Cardiac septum (tissue), 1 donor: ENCODE measurements at places on chromosomes 4 and X. TPM values are rescaled to one million over a fixed set of nuclear protein-coding genes. Genes with fewer than 3 reads are reported as not detected.

DNA sequence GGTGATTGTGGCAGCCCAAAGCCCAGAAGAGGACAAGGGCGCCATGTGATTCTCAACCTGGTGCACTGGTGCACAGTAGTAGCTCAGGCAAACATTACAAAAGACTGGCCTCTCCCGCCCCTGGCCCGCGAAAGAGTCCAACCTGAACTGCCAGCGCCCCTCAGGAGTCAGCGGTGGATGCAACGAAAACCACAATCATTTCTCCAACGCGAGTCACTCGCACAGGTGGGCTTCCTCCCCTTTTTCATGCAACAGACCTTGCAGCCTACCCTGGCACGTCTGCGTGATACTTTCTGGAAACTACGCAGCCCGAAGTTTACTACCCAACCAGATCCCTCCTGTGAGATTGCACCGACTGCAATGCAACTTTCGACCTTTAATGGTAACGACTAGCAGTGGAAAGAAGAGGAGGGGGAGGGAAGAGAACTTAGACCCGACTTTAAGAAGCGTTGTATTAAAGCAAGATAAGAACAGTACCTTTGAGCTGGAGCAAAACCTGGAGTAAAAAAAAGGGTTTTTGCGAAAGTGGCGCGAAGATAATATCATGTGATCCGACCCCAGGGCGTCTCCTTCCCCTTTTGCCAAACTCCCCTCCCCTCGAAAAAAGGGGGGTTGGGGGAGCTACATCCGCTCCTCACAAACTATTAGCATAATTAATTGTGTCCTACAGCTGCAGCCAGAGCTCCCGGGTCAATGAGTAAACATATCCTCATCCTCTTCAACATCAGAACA lies 63.3 kb upstream of the CCDC160 start:
- DNase-seq: no peak

DNA sequence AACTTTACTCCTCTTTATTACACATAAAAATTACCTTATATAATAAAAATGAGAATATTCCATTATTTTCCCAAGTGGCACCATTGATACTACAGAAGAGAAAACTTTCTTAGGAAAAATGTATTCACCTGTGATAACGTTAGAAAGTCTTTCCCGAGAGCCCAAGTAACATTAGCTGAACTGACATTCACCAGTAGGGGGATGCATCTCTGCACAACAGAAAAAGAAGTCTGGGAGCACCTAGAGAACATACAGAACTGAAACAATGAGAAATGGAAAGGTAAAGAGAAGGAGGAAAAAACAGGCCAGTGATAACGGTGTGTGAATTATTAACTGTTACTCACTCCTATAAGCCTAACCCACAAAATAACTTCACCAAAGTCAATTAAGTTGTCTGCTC lies 423.3 kb downstream of the CENPC start:
- no peak for DNase-seq

GRCh38 chrX:17656035-17656418 lies 81.3 kb upstream of the SCML1 start:
- no peak for DNase-seq

DNA sequence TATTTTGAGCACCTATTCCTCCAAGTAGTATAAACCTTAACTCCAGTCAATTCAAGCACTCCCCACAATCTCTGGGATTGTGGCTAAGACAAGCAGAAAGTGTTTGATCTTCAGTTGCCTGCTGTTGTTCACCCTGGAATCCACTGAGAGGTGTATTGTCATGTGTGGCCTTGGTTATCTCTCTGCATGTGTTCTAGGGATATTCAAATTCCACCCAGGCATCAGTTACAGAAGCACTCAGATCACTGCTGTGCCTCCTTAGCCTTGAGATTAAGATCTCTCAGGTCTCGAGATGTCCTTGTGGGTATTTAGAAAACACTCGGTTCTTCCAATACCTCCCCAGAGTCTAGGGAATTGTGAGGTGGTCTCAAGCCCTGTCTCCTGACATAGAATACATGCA lies 213.3 kb downstream of the SMARCA1 start:
- DNase-seq: no peak

GRCh38 chr4:7275067-7275466 lies 82.7 kb downstream of the SORCS2 start:
- no peak for DNase-seq

- DNase-seq: no peak
These were observed 35.7 kb downstream of the AFAP1 start for GRCh38 chr4:7903791-7904516.

DNA sequence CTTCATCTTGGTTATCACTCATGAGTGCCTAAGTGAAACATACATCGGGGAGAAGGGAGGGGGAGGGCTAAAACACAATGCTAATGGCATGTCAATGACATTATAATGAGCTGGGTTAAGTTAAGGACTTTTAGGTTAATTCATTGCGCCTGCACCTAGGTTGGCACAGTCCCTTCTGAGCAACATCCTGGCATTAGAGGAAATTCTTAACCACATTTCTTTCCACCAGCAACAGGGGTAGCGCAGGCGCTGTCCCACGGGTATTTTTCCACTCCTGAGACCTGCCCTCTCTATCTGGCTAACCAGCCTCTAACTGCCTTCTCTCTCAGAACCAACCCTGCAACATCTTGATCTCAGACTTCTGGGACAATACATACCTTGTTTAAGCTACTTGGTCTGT lies 39.0 kb upstream of the PROM1 start:
- no peak for DNase-seq

DNA sequence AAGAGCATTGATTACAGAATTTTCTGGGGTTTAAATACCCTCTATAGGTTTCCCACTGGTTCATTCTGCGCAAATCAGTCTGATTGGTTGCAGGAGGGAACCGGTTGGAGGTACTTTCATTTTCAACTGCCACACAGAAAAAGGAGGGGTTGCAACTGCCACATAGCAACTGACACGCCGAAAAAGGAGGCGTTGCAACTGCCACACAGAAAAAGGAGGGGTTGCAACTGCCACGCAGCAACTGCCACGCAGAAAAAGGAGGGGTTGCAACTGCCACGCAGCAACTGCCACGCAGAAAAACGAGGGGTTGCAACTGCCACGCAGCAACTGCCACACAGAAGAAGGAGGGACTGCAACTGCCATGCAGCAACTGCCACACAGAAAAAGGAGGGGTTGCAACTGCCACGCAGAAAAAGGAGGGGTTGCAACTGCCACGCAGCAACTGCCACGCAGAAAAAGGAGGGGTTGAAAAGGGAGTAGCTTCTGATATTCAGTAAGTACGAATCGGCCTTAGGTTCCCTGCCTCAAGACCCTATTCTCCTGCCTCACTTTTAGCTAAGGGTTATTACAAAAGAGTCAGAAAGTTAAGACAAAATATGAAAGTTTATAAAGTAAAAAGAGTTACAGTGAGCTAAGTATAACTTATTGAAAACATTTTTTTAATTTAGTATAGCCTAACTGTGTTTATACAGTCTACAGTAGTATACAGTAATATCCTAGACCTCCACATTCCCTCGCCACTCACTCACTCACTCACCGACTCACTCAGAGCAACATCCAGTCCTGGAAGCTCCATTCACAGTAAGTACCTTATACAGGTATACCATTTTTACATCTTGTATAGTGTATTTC lies 431.8 kb downstream of the KCTD8 start:
- DNase-seq: no peak

DNA sequence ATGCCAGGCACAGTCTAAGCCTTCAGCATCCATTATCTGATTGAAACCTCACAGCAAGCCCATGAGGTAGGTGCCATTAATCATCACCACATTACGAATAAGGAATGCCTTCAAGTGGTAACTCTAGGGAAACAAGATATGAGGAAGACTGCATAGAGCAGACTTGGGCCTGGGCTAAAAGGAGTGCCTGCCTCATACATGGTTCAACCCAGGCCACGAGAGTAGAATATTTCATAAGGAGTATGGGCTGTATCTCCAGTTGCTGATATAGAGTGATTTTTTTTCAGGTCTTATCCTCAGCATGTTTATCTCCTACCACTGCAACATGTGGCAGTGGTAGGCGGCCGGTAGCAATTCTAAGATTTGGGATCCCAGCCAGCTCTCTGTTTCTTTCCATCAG lies 51.7 kb downstream of the ATP11C start:
- no peak for DNase-seq

DNA sequence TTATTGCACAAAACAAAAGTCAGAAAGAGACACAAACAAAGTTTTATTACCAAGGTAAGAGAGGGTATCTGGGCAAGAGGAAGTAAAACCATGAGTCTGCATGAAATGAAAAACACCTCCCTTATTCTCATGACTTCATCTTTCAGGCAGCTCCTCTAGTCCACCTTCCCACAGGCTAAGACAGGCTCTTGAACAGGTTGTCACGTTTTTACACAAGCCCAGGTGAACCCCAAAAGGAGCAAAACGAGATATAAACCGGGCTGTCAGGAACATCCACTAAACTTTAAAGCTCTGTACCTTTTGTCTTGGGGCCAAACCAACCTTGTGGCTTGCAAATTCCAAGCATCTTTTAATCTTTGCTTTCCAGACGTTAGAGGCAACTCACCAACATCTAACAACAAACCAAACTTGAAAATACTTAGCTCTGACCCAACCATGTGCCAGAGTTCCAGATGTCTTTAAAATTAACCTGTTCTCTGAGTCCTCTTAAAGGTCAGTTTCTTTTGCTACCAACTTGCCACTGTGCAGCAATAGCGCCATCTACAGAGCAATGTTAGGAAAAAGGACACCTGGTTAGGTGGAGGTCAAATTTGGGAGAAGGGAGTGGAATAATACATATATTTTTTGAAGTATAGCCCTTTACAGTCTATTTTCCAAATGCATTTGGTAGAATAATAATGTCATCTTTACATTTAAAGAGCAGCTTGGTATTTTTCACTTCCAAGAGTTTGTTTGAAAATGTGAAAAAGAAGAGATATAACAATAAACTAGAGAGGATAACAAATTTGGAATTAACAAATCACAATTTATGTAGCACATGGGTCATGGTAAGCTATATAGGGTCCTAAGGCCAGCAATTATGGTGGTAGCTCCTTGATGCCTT lies 73.1 kb downstream of the QRFPR start:
- no peak for DNase-seq

DNA sequence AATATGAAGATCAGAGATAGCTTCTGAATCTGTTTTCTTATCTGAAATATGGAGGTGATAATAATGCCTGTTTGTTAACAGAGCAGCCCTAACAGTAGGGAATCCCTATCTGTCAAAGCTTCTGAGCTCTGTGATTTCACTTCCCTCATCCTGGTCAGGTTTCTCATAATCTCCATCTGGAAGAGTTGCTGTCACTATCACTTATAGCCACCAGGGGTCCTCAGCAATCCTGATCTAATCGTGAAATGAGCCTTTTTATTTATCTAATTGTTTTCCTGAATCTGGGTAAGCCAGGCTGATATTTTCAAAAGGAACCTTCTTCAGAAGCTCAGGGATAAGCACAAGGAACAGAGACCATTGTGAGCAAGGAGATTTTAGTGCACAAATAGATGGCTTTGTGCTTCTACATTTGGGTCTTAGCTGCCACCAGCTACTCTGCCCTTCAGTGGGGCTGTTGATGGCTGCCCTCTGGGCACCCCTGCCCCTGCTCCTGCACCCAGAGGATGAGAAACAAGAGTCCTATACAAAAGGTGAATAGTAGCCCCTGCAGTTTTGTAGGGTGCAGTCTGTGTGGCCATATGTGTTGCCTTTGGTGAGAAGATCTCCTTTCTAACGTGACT lies 196.4 kb upstream of the RADX start:
- no peak for DNase-seq

The CXXC4 gene
- total RNA-seq: 2.5 TPM
